ENCODE measurements at places on chromosomes 11 and 22. TPM values are rescaled to one million over a fixed set of nuclear protein-coding genes. Genes with fewer than 3 reads are reported as not detected.

GRCh38 chr11:97742717-97743116 lies 1278.0 kb upstream of the CNTN5 start:
- peak; percentile 8 for DNase-seq

Gene DDTL
- total RNA-seq, result 1.8 TPM

- no peak for DNase-seq
Observed at GRCh38 chr11:36266767-36267166, 22.5 kb downstream of the COMMD9 start.

Gene OR6M1
- total RNA-seq, result not detected

Gene CSNK2A3
- 4.7 TPM for total RNA-seq

Gene UBQLNL
- total RNA-seq, result 0.36 TPM

GRCh38 chr11:75325713-75326438 lies 25.6 kb downstream of the ARRB1 start:
- peak; percentile 88 for DNase-seq

Gene RAB39A
- not detected for total RNA-seq

DNA sequence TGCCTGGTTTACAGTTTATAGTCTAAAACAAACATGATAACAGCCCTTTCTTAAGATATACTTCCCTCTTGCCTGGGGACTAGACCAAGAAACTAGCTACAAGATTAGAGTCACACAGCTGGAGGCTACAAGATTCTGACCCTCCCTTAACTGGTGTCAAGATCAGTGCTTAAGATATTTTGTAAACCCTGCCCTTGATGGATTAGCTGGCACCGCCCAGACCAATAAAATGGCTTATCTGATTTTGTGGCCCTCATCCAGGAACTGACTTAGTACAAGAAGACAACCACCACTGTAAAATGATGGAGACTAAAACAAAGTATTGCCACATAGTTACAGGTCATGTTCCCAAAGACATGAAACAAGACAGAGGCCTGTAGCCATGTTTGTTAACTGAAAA lies 53.4 kb downstream of the FAM181B start:
- DNase-seq, result no peak

- no peak for DNase-seq
Observed at GRCh38 chr11:115153135-115153534, 351.1 kb downstream of the CADM1 start.

- DNase-seq, result peak; percentile 64
Observed at GRCh38 chr11:27309046-27309445, 54.0 kb downstream of the CCDC34 start.

DNA sequence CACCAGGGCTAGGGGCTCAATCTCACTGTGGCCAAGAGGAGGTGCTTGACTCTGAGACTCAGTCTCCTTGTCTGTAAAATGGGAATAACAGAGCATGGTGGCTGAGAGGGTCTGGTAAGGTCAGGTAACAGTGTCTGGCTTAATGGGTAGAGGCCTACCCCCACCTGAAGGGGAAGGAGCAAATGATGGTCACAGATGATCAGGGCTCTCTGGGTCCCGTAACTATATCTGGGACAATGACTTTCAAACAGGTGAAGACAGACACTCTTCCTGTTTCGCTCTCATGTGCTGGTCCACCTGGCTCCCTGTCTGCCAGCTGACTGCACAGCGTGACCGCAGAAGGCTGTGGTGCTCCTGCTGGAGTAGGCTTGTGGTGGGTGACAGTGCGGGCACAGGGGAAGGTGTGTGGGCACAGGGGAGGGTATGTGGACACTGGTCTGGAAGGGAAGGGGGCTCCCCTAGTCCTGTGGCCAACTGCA lies 4.0 kb downstream of the A4GALT start:
- no peak for DNase-seq

Gene CD3D
- not detected for total RNA-seq

- peak; percentile 95 for DNase-seq
Observed at GRCh38 chr11:110715541-110715940, 3.3 kb upstream of the ARHGAP20 start.

- DNase-seq, result no peak
Observed at GRCh38 chr11:100359281-100359680, 327.8 kb upstream of the ARHGAP42 start.

Gene RGL4
- not detected for total RNA-seq

Gene GAS2L1
- total RNA-seq, result 15.0 TPM

- no peak for DNase-seq
Observed at GRCh38 chr22:25374869-25375268, 155.4 kb downstream of the CRYBB2 start.

Gene NOX4
- 2.5 TPM for total RNA-seq

DNA sequence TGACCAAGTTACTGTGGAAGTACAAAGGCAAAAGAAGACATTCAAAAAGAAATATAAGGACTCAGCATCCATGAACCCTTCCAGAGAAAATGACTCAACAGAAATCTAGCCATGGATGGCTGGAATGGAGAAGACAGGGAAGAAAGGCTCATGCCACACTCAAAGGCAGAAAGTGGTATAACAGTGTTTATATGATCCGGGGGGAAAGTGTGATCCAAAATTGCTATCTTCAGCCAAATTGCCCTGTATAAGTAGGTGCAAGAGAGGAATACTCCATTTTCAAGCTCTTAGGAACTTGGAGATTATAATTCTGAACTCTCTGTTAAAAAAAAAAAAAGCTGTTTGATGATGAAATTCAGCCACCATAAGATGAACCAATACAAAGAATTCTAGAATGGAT lies 81.8 kb upstream of the TENM4 start:
- no peak for DNase-seq

- DNase-seq, result peak; percentile 32
Observed at GRCh38 chr11:35683728-35684339, 21.3 kb downstream of the TRIM44 start.

- DNase-seq, result no peak
Observed at GRCh38 chr11:46380340-46381047, 975 bp upstream of the MDK start.

GRCh38 chr11:23765682-23766252 lies 731.1 kb upstream of the LUZP2 start:
- peak; percentile 35 for DNase-seq

DNA sequence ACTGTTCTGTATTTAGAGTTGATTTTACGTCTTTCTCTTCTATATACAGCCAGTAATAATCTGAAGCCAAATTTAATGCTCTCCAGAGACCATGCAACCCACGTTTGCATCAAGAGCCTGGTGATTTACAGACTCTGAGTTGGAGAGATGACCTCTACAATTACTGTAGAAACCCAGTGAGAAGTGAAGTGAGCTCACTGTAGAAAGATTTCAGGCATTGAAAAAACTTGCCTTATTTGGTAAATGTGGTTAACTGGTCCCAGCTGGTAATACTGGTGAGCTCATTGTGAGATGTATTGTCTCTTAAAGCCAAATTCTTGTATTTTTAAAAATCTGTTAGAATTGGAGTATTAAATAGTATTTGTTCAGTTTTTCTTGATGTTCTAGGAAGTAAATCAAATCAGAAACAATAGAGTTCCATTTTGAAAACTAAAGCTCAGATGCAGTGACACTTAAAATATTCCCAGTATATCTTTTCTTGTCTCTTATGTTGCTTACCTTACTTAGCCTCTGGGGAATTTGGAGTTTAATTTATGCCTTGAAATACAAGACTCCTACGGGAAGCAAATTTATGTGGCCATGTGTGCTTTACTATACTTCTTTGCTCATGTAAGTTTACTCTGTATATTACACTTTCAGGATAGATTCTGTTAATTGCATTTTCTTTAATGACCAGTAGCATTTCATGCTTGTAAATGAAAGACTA lies 189.9 kb downstream of the ARHGAP42 start:
- DNase-seq, result peak; percentile 98

- DNase-seq, result no peak
Observed at GRCh38 chr11:1934335-1935155, 12.6 kb upstream of the MRPL23 start.

DNA sequence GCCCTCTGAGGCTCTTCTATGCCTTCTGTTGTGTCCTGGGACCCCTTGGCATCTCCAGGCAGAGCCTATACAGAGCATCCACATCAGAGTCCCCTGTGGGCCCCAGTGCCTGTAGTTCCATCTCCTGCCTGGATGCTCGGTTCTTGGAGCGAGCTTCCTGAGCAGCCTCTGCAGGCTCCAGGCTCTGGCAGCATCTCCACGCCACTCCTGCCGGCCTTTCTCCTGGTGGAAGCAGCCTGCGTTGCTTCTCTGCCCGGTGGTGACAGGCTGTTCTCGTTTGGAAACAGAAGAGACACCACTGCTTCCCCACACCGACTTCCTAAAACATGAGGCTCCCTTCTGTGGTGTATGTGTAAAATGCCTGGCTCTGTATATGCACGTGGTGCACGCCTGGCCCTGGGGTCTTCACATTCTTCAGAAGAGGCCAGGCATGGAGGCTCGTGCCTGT lies 52.8 kb downstream of the BCR start:
- peak; percentile 38 for DNase-seq

DNA sequence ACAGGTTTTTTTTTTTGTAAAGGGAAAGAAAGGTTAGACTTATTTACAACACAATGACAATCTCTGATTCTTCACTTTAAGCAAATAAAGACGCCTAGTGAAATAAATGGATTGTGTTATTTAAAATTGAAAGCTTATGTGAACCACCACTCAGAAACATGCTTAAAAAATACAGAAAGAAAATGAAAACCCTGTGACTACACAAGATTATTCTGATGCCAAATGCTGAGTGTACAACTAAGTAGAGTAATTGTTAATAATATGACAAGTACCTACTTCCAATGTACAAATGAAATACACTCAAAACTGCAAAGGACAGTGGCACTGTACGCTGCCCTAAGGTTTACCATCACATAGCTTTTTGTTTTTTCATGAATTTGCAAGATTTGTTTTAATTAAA lies 1.0 kb downstream of the BLID start:
- no peak for DNase-seq

- DNase-seq, result no peak
Observed at GRCh38 chr11:130932086-130932712, 15.9 kb upstream of the SNX19 start.

DNA sequence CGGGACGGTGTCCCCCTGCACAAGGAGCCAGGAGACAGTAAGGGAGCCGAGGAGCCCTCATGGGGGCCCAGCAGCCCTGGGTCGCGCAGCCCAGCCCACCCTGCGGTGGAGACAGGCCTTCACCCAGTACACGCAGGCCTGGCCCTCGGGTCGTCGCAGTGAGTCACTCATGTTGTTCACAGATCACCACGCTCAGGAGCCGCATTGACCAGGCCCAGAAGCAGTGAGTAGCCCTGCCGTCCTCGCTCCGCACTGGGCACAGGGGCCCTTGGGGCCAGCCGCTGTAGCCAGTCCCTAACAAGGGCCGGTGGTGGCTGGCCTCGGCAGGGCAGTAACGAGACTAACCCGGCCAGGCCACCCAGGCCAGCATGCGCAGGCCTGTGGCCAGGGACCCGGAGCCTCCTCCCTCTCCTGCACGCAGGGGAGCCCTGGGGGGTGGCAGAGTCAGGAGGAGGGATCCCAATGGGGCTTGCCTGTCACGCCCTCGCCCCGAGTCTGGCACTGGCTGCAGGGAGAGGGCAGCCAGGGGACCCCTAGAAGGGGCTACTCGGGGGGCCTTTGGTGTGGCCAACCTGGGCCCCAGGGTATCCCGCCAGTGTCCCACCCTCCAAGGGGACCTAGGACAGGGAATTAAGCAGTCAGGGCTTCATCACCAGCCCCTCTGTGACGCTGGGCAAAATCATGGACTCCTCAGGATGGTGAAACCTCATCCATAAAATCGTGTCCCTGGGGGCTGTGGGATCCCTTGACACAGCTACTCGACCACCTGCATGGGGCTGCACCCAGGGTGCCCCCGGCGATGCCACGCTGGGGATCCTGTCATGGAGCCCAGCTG lies 10.1 kb upstream of the MRPL23 start:
- no peak for DNase-seq

DNA sequence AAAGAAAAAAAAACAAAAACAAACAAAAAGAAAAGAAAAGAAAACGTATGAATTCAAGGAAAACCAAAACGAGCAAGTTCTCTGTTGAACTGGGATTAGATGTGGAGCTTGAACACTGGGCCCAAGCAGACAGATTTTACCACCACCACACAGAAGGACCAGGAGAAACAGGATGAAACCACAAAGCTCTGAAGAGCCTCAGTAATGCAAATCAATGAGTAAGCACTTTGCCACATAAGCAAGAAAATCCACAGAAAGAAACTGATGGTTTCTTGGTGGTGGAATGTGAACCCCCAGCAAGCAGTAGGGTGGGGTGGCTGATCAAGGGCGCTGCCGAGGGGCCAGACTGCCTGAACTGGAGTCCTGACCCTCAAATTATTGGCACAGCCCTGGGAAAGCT lies 50.9 kb upstream of the NFRKB start:
- no peak for DNase-seq

DNA sequence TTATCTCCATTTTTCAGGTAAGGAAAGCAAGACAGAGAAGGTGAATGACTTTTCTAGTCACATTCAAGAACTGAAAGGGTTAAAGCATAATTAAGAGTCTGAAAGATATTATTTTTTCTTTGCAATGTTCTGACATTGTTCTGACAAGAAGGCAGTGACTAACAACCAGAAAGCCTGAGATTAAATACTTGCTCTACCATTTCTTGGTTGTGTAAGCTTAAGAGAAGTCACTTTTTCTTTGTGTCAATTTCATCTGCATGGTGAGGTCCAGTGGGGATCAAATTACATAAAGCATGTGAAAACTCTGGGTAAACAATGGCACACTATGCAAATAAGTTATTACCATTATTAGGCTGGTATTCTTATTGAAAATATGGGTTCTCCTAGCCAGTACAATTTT lies 73.7 kb downstream of the PHF21A start:
- no peak for DNase-seq

GRCh38 chr22:29722587-29722986 lies 2.8 kb downstream of the CABP7 start:
- no peak for DNase-seq

DNA sequence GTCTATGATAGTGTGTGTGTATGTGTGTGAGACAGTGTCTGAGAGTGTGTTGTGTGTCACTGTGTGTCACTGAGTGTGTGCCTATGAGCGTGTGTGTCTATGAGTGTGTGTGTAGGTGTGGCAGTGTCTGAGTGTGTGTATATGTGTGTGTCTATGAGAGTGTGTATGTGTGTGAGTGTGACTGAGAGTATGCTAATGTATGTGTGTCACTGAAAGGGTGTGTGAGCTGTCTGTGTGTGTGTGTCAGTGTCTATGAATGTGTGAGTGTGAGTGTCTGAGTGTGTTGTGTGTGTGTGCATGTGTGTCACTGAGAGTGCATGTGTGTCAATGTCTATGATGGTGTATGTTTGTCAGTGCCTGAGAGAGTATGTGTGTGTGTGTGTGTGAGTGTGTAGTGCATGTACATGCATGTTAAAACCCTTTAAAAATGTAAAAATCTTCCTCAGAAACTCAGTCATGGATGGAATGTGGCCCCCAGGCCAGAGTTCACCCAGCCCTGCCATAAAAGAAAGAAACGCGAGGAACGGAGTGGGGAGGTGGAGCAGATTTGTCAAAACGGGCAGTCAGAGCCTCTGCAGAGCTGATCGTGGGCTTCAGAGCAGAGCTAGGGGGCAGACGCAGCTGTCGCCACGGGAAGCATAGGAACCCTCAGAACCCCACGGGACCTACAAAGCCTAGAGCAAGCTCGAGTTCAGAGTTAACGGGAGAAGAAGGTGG lies 218.8 kb downstream of the CTTN start:
- no peak for DNase-seq

GRCh38 chr11:35619855-35620640 lies 1.8 kb downstream of the FJX1 start:
- DNase-seq, result no peak

Measured in fibroblast of the aortic adventitia (primary cell).